AG09319 (cell line): ENCODE measurements at places on chromosomes 1 and 21.

DNA sequence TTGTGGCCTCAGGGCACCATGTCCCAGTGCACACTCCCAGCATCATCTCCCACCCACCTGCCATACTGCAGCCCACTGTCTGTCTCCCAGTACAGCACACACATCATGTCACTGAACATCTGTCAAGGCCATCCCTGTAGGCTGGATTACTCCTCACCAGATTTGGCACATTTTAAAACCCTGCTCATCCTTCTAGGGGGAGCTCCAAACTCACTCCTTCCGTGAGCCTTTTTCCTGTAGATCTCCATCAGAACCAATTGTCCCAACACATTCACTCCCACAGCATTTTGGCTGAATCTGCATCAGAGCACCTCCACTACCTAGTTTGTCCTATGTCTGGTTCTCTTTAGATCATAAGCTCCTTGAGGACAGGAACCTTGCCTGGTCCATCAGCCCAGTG, 58.6 kb upstream of the GRIK3 start:
- no peak for DNase-seq

- no peak for DNase-seq
These were observed 81.9 kb upstream of the NR5A2 start for GRCh38 chr1:199945591-199945990.

- DNase-seq: no peak
These were observed 19.4 kb upstream of the SLAMF9 start for GRCh38 chr1:159973350-159973940.

- no peak for DNase-seq
These were observed 213.1 kb upstream of the CAMK1G start for GRCh38 chr1:209370241-209370995.

DNA sequence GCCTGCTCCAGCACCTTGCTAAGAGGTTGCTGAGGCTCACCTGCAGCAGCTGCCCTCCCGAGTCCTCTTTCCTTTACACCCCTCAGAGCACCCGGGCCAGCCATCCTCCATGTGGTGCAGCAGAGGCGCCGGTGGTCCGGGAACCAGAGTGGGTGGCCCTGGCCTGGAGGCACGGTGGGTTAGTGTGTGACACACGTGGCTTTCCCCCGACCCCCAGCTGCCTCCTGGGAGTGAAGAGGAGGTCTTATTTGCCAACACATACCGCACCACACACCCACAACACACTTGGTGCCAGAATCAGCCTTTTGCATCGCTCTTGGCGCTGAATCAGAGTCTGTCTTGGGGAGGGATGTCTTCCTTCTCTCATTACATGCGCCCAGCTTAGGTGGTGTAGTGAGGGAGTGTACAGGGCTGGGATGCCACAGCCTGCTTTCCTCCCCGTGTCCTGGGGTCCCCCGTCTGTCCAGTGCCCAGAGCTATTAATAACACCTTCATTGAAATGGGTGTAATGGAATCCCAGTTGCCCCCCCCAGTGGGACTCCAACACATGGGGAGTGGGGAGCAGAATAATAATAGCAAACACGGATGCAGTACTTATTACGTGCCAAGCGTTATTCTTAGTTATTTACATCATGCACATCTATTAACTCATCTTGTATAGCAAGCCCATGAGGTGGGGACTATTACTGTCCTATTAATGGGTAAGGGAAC, 38.2 kb downstream of the MAPKAPK2 start:
- DNase-seq: no peak

- DNase-seq: no peak
These were observed 456.2 kb downstream of the KCNT2 start for GRCh38 chr1:196152086-196152485.

DNA sequence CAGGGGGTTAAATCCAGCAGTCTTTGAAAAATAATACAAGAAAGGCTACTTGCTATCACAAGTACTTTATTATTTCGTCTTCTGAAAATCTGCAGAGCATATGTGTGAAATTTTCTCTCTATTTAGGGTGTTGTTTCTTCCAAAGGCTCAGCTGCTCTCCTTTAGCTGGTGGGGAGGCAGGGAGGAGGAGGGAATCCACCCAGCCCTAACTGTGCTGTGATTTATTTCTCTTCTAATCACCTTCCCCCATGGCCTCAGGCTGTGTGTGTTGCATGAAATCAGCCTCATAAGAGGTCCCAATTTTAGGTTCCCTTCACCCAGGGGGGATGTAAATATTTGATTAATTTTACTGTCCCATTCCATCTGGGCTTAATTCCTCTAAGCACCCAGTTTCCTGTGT, 77.6 kb upstream of the PGBD5 start:
- DNase-seq: no peak

DNA sequence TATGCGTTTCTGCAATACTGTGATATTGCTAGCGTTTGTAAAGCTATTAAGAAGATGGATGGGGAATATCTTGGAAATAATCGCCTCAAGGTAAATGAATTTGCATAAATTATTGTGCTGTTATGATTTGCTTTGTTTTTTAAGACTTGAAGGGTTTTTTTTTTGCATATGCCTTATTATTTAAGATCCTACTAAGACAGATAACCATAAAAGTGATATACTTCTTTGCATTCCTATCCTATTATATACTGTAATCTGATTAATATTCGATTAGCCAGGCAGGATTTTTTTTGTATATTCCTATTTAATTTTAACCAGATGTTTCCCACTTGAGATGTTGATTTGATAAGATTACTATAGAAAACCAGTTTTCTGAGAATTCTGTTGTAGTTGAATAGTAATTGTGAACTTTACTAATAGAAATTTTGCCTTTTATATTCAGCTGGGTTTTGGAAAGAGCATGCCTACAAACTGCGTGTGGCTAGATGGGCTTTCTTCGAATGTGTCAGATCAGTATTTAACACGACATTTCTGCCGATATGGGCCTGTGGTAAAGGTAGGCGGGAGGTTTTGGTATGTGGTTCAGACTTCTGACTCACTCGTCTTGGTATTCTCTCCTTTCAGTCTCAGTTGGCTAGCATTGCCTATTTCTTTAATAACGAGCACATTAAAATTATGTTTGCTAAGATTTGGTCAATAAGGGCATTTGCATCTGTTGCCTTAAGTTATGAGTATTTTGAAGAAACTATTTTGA, 56.8 kb downstream of the ZBTB17 start:
- no peak for DNase-seq

GRCh38 chr1:90308421-90308820, 313.5 kb downstream of the ZNF326 start:
- DNase-seq: no peak

DNA sequence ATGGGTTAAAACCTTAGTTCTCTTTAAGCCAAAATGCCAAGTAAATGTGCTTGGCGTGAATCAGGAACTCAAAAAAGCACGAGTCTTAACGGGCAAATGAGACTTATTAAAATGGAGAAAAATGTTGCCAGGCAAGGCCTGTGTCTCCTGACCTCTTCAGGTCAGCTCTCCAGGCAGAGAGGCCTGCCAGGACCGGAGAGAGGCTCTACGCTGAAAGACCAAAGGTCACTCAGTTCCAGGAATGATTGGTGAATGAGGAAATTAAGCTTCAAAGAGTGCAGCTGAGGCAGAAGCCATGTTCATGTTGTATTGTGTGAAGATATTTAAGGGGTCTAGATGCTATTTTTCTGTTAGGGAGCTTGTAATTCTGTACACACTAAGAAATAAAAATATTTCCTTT, 66.6 kb downstream of the SPAG17 start:
- DNase-seq: no peak

- DNase-seq: no peak
These were observed 16.7 kb upstream of the PSMD4 start for GRCh38 chr1:151237678-151238466.
